ENCODE measurements at places on chromosomes 5 and 9.

DNA sequence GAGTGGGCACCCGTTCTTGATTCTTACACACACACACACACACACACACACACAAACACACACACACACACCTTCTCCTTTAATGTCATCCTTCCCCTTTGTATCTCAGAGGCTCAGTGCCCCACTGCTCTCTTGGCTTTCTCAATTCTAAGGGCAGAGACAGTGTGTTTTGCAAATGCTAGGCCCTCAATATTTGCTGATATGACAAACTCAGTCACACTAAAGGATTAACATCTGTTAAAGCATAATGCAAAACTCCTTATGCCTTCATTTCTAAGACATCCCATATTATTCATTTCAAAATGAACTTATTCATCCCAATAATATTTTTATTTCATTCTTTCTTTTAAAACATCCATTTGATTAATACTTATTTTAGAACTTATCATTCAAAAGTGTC, 8.9 kb upstream of the NRG2 start:
- no peak for DNase-seq

DNA sequence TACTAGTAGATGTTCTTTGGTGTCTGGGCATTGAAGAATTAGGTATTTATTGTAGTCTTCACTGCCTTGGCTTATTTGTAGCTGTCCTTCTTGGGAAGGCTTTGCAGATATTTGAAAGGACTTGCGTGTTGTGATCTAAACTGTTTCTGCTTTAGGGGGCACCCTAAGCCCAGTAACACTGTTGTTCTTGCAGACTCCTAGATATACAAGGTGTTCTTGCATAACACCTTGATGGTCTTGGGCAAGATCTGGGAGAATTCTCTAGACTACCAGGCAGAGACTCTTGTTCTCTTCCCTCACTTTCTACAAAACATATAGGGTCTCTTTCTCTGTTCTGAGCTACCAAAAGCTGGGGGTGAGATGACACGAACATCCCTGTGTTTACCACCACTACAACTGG, 179.1 kb downstream of the FAM170A start:
- no peak for DNase-seq

- DNase-seq: no peak
Observed at GRCh38 chr5:150322202-150322601, 19.5 kb upstream of the ARSI start.

- no peak for DNase-seq
Observed at GRCh38 chr9:90464978-90465377, 177.6 kb downstream of the DIRAS2 start.

GRCh38 chr5:126464959-126465358, 41.8 kb downstream of the GRAMD2B start:
- DNase-seq: no peak

DNA sequence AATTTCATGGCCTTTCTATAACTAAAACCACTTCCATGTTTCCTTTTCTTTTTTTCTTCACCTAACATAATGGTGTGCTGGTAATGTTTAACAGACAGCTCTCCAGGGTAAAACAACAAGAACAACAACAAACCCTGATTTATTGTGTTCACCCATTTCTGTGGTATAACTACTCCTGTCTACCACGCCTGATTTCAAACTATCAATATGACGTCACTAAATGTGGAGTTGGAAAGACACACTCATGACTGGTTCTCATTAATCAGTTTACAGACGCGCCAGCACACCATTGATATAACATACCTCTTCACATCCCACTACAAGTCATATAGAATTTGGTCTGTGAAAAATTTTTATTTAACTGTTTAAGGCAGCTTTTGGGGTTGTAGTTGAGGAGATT, 142.9 kb downstream of the ARRDC3 start:
- no peak for DNase-seq

DNA sequence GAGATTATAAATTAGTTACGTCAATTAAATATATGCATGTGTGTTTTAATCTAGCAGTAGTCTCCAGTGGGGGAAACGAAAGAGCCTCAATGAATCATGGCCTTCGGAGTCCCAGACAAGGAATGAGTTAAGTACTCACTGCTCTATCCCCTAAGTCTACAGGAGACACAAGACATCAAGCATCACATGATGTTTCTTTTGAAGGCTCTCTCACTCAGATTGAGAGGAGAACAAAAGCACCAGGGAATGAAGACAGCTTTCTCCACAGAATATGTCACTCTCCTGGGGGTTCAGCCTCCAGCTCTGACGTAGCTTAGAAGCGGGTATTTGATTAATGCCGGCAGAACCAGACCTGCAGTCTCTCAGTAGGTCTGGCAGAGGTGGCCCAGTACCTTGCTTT, 381.4 kb downstream of the ACTL7B start:
- no peak for DNase-seq

- no peak for DNase-seq
Observed at GRCh38 chr9:3971391-3972082, 328.3 kb downstream of the GLIS3 start.

DNA sequence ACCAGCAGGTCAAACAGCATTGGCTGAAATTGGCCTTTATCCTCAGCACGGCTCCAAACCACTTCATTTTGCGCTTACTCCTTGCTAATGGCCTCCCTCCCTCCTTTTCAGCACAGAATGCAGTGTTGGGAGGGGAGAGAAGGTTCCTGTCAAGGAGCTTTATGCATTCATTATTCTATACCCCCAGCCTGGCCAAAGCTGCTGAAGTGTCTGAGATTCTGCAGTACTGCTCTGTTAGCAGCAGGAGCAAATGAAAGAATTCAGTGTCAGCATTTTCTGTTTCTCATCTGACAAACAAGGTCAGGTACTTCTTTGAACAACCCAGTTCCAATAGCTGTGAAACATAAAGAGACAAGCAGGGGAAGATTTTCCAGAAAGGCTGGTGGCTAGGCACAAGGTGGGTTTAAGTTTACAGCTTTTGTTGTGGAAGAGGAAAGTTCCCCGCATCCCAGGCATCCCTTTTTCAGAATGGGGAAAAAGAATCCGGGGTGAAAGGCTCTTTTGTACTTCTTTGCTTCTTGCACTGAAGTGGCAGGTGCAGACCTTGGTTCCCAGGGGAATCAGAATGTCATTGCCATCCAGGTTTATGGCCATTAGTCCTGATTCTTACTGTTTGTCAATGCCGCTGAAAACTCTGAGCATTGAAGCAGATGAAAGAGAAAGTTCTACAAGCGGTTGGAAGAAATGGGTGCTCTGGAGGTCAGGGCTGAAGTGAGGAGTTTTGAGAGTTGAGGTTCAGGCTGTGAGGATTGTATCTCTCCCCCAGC, 109.3 kb upstream of the APC start:
- no peak for DNase-seq

GRCh38 chr5:77333036-77333435, 122.6 kb downstream of the PDE8B start:
- no peak for DNase-seq

DNA sequence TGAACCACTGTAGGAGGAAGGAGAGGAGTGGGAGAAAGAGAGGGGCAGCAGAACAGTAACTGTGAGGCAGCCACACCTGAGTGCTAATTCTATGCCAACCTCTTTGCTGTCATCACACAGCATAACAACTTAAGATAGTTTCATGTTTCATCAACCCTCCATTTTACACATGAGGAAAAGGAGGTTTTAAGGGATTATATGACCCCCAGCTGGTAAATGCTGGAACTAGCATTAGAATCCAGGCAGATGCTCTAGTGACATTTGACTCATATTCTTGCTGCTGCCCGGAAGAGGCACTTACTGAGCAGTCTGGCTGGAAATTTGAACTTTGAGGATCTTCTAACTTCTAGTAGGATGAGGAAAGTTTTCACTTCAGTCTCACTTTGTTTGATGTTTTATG, 24.1 kb upstream of the VLDLR start:
- no peak for DNase-seq

DNA sequence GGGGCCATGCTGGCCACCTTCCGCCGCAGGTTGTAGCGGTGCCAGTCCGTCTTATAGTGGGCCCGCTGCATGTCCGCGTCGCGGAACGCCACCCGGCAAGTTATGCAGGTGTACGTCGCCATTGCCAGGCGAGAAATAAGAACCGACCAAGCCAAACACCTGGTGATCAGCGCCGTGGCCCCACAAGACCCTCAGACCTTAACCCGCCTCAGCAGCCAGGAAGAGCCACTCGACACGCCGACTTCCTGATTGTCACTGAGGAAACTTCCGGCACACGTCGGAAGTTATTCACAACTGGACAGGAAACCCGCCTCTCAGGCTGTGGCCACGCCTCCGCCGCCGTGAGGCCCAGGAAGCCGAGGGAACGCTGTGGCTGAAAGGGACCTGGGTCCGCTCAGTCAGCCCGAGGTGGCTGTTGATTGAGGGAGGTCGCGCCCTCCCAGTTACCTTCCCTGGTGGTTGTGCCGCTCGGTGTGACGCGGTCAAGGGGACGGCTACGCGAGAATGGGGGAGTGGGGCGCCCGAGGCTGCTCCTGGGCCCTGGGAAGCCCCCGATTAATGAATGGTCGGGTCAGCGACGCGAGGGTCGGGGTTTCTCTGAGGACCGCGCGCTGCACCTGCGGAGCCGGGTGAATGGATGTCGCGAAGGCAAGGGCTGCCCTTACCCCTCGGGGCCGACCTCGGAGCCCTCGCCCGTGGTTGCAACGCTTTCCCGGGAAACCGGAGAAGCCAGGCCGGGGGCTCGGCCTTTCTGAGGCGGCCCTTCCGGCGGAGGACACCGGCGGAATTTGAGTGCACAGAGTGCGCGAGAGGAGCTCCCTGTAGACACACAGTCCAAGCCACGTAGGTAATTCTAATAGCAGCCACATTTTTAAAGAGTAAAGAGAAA, at the start of gene ZNF622:
ZNF622 (minus strand) TSS at position 257 of the 889 bp plus-strand sequence; CDS start at position 122, 135 bp downstream.
- DNase-seq: peak; percentile 74

- no peak for DNase-seq
Observed at GRCh38 chr5:32726086-32726557, 15.0 kb downstream of the NPR3 start.

DNA sequence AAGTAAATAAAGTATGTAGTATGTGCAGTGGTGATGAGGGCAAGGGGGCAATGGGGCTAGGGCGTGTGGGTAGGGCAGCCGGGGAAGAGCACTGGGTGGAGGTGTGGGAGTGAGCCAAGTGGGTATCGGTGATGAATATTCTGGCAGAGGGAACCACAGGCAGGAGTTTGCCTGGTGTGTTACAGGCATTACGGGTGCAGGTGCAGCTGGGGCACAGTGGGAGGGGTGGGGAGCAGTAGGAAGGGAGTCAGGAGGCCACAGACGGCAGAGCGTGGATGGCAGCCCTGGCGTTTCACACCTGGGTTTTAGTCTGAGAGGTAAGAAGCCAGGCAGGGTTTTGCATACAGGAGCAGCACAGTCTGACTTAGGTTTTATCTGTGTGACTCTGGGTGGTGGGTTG, 35.4 kb downstream of the SFXN1 start:
- DNase-seq: no peak

Data from stimulated activated CD4-positive, alpha-beta T cell treated with anti-CD3 and anti-CD28 coated beads, TNF-alpha, amount 100 ng/mL, for 1 hour (primary cell).